ENCODE measurements at places on chromosomes 12 and 14.

DNA sequence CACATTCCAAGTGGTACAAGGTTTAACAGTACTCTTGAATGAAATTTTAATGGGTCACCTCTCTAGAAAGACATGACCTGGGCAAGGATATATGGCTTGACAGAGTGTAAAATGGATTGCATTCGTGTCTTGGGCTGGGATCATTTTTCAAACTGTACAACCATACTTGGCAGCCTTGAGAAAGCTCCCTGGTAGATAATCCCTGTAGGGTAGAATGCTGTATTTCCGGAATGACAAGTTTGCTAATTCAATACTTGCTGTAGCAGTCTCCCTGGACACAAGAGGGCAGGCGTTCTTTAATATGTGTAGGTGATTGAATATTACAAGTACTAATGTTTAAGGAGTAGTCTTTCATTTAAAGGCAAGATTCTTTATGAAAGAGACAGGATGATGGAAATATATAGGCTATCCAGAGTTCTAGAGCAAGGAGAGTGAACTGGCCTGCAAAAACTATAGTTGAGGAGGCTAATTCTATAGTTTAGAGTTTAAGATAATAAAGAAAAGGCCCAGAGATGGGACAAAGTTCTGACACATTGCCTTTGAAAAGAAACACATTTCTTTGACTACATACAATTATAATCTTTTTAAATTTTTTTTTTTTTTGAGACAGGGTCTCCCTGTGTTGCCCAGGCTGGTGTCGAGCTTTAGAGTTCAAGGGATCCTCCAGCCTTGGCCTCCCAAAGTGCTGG lies 53.4 kb downstream of the PLBD1 start:
- DNase-seq = no peak

DNA sequence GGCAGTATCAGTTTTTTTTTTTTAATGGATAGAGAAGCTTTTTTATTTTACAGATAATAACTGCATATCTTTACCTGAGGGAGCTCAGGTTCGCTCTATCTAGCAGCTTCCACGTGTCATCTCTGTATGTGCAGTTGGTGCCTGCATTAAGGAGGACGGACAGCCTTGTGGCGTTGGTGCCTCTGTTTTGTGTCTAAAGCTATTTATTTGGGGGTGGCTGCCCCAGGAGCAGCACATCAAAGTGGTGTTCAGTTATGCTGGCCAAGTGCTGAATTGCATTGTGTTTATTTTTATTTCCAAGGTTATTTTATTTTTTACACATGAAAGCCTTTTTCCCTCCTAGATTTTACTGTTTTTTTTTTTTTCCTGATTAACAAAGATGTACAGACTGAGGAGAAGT lies 59.7 kb downstream of the RASSF3 start:
- DNase-seq = no peak

DNA sequence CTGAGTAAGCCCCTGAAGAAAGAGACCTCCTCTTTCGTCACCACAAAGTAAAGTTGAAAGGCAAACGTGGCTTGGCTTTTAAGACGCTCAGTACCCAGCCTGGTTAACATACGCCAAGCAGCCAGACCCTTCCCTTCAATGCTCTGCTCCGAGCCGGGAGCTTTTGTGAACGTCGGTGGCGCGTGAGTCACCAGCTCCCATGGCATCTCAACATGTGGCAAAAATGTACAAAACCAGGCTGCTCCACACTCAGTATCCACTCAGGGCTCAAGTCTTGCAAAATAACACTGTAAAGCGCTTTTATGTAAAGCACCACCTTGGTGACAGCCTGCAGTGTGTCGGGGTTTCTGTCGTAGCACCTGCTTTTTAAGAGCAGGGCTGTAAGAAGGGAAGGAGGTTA lies 89.0 kb downstream of the SETD3 start:
- no peak for DNase-seq

DNA sequence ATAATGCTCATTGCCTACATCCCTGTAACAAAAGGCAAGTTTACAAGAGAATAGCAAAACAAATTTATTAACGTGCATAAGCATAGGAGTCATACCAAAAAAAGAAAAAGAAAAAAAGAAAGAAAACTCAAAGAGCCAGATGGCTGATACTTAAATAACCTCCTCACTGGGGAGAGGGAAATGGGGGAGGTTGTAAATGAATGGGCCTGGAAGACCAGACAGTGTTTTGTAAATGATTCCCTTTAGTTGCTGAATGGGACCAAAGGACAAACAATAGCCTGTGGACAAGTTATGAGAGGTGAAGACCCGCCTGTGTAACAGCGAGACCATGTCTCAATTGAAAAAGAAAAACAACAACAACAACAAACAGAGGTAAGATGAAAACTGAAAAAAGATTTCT lies 35.3 kb downstream of the CAPS2 start:
- no peak for DNase-seq

GRCh38 chr14:19918553-19919264 lies 1.7 kb upstream of the OR4K5 start:
- no peak for DNase-seq

Data from stimulated activated CD4-positive, alpha-beta T cell treated with anti-CD3 and anti-CD28 coated beads, TNF-alpha, amount 100 ng/mL, for 24 hours (primary cell).